ENCODE measurements at places on chromosomes 1 and 21. TPM values are rescaled to one million over a fixed set of nuclear protein-coding genes. Genes with fewer than 3 reads are reported as not detected.

- no peaks in the 10 kb centered on the region for H3K36me3 ChIP-seq
- no peak overlapping the region for H3K27ac ChIP-seq
- H3K4me3 ChIP-seq = no peak overlapping the region
- no peaks in the 10 kb centered on the region for H3K27me3 ChIP-seq
- no peak for DNase-seq
These were observed 6.1 kb downstream of the SLC22A15 start for GRCh38 chr1:115982400-115982799.

- DNase-seq = no peak
- no peak overlapping the region for H3K4me3 ChIP-seq
- H3K4me1 ChIP-seq = peaks cover 8% of the 10 kb centered on the region
- no peaks in the 10 kb centered on the region for H3K27me3 ChIP-seq
- no peak overlapping the region for H3K27ac ChIP-seq
- H3K36me3 ChIP-seq = no peaks in the 10 kb centered on the region
These were observed 148.6 kb downstream of the TIAM1 start for GRCh38 chr21:31195334-31196015.

Gene FCER1A
- total RNA-seq = not detected

- H3K27me3 ChIP-seq = no peaks in the 10 kb centered on the region
- no peaks in the 10 kb centered on the region for H3K36me3 ChIP-seq
- no peak overlapping the region for H3K27ac ChIP-seq
- DNase-seq = no peak
- H3K4me1 ChIP-seq = no peaks in the 10 kb centered on the region
- H3K4me3 ChIP-seq = no peak overlapping the region
These were observed 104.4 kb upstream of the DPT start for GRCh38 chr1:168833362-168833761.

Gene S100A7A
- not detected for total RNA-seq

Gene GUCA2B
- not detected for total RNA-seq

DNA sequence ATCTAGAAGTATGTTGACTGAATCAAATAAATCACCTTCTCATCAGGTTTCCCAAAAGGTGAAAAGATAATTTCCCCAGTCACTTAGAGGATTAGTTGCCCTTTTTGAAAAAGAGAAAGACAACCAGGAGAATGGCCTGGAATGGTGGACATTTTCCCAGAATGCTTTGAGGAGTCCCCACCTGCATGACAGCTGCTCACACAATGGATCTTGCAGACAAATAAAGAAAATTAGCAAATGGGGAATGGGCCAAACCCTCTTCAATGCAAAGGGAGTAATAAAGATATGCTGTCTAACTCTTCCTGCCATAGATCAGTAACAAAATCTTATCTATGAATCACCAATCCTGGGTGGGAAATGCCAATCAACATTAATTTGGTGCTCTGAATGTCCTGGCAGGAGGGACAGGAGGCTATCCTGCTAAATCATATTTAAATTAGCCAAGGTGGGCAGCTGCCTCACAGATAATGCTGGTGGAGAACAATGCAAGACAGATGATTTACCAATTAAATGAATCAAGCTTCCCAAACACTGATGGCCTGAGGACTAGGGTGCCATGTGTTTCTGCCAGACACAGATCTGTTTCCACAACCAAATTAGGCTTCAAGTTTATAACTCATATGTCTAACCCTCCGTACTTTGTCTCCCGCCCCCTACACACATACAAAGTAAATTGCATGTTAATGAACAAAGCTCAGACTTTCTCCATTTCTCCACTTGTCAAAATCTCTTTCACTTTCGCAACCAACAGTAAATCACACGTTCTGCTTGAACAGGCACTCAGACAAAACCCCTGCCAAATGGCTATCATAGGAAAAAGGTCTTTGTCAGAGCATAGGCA, 488.0 kb upstream of the PLXNA2 start:
- H3K4me1 ChIP-seq = no peaks in the 10 kb centered on the region
- H3K27ac ChIP-seq = no peak overlapping the region
- DNase-seq = no peak
- no peaks in the 10 kb centered on the region for H3K36me3 ChIP-seq
- H3K27me3 ChIP-seq = no peaks in the 10 kb centered on the region

DNA sequence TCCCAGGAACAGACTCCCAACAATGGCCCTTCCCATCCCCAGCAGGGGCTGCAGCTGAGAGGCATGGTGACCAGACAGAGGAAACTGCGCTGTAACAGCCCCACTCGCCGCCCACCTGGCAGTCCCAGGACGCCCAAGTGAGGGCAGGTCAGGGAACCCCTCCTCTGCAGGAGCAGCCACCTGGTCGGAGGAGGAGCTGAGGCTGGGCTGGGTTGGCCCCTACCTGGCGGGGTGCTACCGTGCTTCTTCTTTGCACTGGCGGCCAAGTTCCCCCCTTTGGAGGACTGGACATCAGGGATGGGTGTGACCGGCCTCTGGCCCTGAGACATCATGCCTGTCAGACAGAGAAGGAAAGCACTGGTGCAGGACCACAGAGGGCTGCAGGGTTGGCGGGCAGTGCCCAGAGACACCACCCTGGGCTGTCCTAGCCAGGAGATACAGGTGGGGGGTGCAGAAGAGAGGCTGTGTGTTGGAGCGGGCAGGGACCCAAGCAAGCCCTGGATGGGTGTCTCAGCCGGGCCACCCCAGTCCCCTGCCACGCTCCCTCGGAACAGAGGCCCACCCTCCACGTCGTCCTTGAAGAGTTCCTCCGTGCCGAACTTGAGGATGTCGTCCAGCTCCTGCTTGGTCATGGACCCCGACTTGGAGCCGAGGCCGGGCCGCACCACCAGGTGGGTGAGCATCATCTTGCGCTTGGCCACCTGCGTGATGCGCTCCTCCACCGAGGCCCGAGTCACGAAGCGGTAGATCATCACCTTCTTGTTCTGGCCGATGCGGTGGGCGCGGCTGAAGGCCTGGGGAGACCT, 51.6 kb downstream of the CHD5 start:
- no peaks in the 10 kb centered on the region for H3K27me3 ChIP-seq
- no peak overlapping the region for H3K4me3 ChIP-seq
- H3K36me3 ChIP-seq = no peaks in the 10 kb centered on the region
- no peak for DNase-seq
- no peak overlapping the region for H3K27ac ChIP-seq

- no peaks in the 10 kb centered on the region for H3K4me1 ChIP-seq
- H3K27ac ChIP-seq = no peak overlapping the region
- H3K4me3 ChIP-seq = no peak overlapping the region
These were observed 128.0 kb upstream of the KLHDC7A start for GRCh38 chr1:18352636-18353265.

DNA sequence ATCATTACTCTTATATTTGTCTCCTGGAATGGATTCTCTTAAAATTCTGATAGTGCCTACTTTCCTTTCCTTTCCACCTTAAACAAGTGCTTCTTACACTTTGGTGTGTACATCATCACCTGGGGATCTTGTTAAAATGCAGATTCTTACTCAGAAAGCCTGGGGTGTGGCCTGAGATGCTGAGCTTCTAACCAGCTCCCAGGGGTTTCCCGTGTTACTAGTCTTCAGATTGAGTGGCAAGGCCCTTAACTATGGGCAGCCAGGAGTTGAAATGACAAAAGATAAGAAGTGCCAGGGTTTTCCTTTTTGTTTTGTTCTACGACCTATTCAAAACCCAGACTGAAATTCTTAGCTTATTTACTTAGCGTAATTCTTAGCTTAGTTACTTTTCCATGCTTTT, 159.2 kb downstream of the HFM1 start:
- H3K4me1 ChIP-seq = no peaks in the 10 kb centered on the region
- no peak for DNase-seq
- H3K27me3 ChIP-seq = no peaks in the 10 kb centered on the region
- H3K36me3 ChIP-seq = no peaks in the 10 kb centered on the region

DNA sequence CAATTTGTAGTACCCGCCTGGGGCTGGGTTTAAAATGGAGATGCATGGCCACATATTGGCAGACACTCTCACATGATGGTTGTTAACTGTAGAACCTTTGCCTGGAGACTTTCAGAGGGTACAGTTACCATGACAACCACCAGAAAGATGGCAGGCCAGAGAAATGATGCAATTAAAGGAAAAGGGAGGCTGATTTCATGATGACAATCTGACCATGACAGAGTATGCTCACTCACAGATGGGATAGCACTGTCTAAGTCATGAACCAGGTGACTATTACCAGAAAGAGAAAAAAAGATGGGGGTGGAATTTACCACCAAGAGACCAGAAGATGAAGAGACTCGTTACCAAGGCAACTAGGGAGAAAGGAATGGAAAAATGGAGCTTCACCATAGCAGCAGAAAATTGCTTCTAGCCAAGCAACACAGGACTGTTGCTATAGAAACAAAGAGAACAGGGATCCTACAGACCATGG, 3.5 kb upstream of the TRIT1 start:
- H3K4me1 ChIP-seq = peaks cover 12% of the 10 kb centered on the region
- H3K27me3 ChIP-seq = no peaks in the 10 kb centered on the region
- peak; percentile 54 for DNase-seq

Gene DCDC2B
- not detected for total RNA-seq

Gene OR2AK2
- total RNA-seq = not detected

GRCh38 chr1:223245411-223245810, 102.4 kb upstream of the TLR5 start:
- DNase-seq = no peak
- no peaks in the 10 kb centered on the region for H3K36me3 ChIP-seq
- H3K27me3 ChIP-seq = peaks cover 14% of the 10 kb centered on the region
- no peak overlapping the region for H3K4me3 ChIP-seq

Gene KLHDC7A
- total RNA-seq = not detected

DNA sequence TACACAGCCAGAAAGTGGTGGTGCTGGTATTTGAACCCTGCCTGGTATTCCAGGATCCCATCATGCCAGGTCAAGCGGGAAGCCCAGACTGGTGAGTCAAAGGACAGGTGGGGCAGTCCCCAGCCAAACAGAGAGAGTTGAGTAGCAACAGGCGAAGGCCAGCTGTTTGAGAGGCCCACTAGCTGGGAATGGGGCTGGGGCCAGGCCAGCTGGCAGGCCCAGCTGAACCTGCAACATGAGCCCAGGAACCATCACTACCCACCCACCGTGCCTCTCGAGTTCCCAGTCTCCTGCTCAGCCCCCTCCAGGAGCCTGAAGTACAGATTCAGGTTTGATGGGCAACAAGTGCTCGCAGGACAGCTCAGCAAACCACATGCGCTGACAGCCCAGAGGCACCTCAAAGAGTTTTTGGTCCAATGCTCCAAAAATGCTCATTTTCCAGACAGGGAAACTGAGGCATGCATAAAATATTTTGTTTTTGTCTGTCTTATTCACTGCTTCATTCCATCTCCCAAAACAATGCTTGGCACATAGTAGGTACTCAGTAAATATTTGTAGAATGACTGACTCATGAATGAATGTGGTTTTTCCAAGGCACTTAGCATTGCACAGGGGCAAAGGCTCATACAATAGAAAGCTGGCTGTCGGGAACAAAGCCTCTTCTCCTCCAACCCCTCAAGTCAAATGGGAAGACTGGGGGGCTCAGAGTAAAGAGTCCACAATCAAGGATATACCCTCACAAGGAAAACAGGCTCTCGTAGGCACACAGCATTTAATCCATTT, 42.5 kb upstream of the CLIC4 start:
- H3K36me3 ChIP-seq = no peaks in the 10 kb centered on the region
- no peak overlapping the region for H3K27ac ChIP-seq
- no peak for DNase-seq
- H3K4me1 ChIP-seq = peaks cover 31% of the 10 kb centered on the region

GRCh38 chr1:151006327-151007052, at the start of gene MINDY1:
MINDY1 (minus strand) TSS chr1:151006902; CDS start chr1:151002617, 4,285 bp downstream.
- no peaks in the 10 kb centered on the region for H3K36me3 ChIP-seq
- DNase-seq = peak; percentile 95
- H3K27ac ChIP-seq = peak within 1 kb of the TSS; percentile 91
- H3K27me3 ChIP-seq = no peaks in the 10 kb centered on the region
- peaks cover 39% of the 10 kb centered on the region for H3K4me1 ChIP-seq
- H3K4me3 ChIP-seq = peak within 1 kb of the TSS; percentile 99

Gene ANGEL2
- total RNA-seq = 59.2 TPM

GRCh38 chr1:236011641-236012040, 53.2 kb downstream of the NID1 start:
- H3K27ac ChIP-seq = no peak overlapping the region
- H3K27me3 ChIP-seq = no peaks in the 10 kb centered on the region
- no peaks in the 10 kb centered on the region for H3K36me3 ChIP-seq
- peak; percentile 14 for DNase-seq
- no peak overlapping the region for H3K4me3 ChIP-seq
- peaks cover 19% of the 10 kb centered on the region for H3K4me1 ChIP-seq

Gene RGS13
- total RNA-seq = not detected
